ENCODE measurements at places on chromosomes 12 and 14. TPM values are rescaled to one million over a fixed set of nuclear protein-coding genes. Genes with fewer than 3 reads are reported as not detected.

Gene SLC38A1
- 33.5 TPM for total RNA-seq

Gene DBX2
- total RNA-seq = not detected

Gene UNC119B
- total RNA-seq = 27.0 TPM

Gene RTL1
- not detected for total RNA-seq

Gene CFAP73
- not detected for total RNA-seq

Gene SPX
- total RNA-seq = 0.38 TPM

Gene CACNA1C
- total RNA-seq = 5.9 TPM

Gene P2RX2
- not detected for total RNA-seq

Gene INSM2
- total RNA-seq = not detected

Gene SAMD4A
- 13.6 TPM for total RNA-seq

Gene SLC17A8
- not detected for total RNA-seq

Gene NOVA1
- 2.5 TPM for total RNA-seq

Gene MGAT2
- total RNA-seq = 122 TPM

Gene OR6C65
- not detected for total RNA-seq

Gene CD27
- total RNA-seq = not detected

Gene HCAR1
- 0.56 TPM for total RNA-seq

Gene SRGAP1
- 9.4 TPM for total RNA-seq

Gene B4GALNT1
- 2.8 TPM for total RNA-seq

Gene PRR4
- 0.28 TPM for total RNA-seq

Gene DPF3
- total RNA-seq = 6.1 TPM

Gene ASCL1
- not detected for total RNA-seq

Gene TPPP2
- not detected for total RNA-seq

Gene RGS6
- not detected for total RNA-seq

Gene KRT6C
- not detected for total RNA-seq
